ENCODE measurements at places on chromosomes 7 and 10.
A peak's percentile ranks its signal among the peaks of the same experiment; 100 is the strongest.

DNA sequence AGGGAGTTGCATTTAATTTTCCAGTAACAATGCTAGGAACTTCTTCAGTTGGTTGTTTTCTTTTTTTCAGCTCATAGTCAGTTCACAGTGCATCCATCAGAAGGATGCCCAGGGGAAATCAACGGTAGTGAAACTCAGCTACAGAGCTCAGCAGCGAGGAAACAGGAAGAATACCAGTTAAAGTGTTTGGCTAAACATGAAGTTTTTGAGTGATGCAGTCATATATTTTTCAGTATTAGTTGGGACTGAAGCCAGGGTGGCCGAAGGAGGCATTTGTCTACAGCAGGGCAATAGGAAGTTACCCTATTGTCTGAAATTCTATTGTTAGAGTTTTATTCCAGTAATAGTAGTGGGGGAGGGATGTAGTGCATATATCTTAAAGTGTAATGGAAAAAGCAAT lies 45.3 kb upstream of the MALRD1 start:
- no peak for DNase-seq

DNA sequence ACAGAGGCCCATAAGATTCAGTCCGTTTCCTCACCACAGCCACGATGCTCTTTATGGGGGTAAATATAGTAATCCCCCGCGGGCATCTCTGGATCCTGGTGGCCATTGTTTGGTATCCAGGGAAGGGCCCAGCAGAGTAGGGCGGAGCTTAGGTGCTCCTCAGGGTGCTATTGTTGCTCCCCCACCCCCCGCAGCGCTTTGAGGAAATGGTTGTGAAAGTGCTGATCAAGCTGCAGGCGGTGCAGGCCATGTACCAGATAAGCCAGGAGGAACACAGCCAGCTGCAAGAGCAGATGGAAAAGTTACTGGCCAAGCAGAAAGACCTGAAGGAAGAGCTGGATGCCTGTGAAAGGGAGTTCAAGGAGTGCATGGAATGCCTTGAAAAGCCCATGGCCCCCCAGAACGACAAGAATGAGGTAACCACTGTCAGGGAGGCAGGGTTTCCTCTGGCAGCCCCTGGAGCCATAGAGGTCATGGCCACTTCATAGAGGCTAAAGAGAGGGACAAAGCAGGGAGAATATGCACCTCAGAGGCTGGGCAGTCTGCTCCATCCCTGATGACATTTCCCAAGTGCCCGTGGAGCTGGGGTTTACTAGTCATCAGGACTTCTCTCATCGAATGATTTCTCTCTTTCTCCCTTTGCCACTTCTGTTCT lies 17.6 kb upstream of the FLNC start:
- no peak for DNase-seq

- DNase-seq: peak; percentile 54
Observed at GRCh38 chr10:15106352-15107013, 9.3 kb downstream of the RPP38 start.

DNA sequence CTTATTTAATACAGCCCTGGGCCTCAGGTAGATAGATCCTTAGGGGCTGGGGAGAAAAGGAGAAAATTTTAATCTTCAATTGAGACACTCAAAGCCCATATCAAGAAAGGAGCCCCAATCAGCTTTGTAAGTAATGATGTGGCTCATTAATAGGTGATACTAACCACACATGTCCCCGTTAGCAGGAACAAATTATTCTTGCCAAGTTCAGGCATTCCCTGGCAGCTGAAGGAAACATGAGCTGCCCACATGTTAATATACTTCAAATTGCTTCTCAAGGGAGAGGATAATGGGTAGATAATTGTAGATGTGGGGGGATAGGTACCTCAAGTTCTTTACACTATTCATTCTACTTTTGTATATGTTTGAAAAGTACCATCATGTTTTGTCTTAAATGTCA lies 14.5 kb downstream of the IFIT5 start:
- DNase-seq: no peak

- DNase-seq: no peak
Observed at GRCh38 chr7:50268223-50268622, 36.3 kb upstream of the IKZF1 start.

DNA sequence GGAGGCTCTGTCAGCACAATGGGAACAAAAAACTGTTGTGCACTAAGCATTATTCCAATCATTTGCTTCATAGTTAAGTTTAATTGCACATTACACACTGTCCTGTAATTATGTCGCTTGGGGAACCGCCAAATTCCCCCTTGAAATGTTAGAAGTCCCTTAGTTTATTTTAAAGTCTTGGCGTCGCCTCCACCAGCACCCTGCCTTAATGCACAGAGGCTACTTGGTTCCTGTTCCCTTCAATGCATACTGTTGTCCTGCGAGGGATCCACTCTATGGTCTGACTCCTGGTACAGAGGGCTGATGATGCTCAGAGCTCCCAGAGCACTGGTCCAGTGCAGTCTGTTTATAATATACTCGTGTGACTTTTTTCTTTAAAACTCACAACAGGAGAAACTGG lies 330.7 kb downstream of the ELMO1 start:
- DNase-seq: no peak

DNA sequence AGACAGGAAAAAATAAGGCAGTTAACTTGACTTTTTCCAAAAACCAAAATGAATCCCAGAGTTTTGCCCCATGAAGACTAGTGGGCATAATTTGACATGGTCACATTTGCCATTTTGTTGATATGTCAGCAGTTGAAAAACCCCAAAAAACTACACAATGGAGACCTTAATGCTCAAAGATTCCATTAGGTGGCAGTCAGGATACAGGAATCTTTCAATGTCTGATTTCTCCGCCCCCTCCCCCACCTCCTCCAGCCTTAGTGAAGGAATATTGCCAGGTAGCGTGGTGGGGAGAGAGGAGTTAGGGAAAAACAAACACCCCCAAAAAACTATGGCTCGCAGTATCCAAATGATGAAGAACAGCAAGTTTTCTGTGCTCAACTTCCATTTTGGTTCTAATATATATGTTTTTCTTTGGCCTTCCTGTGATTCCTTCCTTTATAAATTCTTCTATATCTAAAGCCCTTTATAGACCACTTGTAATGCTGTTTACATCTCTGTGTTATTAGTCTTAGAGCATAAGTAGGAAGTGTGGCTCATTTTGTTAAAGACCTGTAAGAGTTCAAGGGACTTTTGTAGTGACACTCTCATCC lies 6.7 kb upstream of the SMNDC1 start:
- peak; percentile 19 for DNase-seq

DNA sequence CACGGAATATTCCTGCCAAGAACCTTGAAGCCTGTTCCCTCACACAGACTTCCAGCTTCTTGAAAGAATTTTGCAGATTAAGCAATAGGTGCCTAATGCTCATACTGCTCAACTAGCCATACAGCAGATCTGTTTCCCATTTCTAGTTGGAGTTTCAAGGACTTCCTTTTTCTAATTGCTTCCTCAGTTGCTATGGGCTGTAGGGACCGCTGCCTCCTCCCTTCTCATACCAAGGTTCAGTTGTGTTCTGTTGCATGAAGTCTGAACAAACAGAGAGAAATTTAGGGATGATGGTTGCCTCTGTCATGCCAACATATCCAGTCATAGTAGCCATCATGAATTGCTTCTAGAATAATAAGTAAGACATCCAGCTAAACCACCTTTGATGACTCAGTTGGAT lies 6.8 kb downstream of the ITGA8 start:
- no peak for DNase-seq
